ENCODE measurements at places on chromosomes 11 and 22.

GRCh38 chr22:48018346-48018745, 1255.9 kb downstream of the TBC1D22A start:
- DNase-seq, result no peak

DNA sequence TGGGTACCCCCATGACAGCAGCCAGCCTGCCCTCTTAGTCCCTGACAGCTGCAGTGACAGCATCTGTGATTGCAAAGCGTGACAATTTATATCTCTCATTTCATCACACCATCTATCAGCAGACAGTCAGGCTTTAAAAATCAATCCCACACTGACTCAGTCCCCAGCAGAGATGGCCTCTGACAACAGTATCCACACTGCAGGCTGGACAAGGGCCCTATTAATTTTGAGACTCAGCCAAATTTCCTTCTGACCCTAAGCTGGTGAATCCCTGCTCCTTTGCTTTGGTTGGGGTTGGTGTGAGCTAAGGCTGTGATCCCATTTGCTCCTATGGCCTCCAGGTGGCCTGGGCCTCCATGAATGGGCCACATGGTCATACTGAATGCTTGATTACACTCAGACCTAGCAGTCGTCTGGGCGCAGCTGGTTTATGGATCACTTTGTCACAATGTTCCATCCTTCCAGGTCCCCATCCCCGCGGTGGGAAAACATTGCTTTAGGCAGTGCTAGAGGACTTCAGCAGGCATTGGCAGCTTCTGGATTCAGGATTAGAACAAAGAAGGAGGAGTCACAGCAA, 68.2 kb upstream of the B3GAT1 start:
- no peak for DNase-seq

GRCh38 chr11:126578426-126578825, 222.9 kb downstream of the ST3GAL4 start:
- no peak for DNase-seq

GRCh38 chr22:31162015-31162765, 2.2 kb downstream of the RNF185 start:
- DNase-seq, result no peak

GRCh38 chr22:31474743-31475142, 14.9 kb downstream of the EIF4ENIF1 start:
- no peak for DNase-seq

- DNase-seq, result no peak
Measured at GRCh38 chr11:14259186-14259784, 99.7 kb downstream of the RRAS2 start.

DNA sequence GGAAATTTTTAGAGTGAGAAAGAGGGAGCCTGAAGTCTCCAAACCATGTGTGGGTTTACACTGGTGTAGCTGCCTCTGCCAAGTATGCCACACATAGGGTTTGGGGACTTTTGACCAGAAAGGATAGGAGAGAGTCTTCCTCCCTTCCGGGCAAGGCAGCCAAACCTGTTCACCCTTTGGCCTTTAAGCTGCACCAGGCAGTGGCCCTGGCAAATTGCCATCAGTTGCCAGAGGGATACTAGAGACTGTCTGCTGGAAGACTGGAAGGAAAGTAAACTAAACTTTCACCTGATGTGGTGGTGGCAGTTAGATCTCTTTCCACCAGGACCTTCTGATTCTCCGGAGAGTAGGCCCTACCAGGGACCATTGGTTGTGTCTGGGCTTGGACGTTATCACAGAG, 1263.2 kb downstream of the FAM181B start:
- no peak for DNase-seq

GRCh38 chr11:122265981-122266380, 150.0 kb upstream of the BLID start:
- DNase-seq, result no peak

DNA sequence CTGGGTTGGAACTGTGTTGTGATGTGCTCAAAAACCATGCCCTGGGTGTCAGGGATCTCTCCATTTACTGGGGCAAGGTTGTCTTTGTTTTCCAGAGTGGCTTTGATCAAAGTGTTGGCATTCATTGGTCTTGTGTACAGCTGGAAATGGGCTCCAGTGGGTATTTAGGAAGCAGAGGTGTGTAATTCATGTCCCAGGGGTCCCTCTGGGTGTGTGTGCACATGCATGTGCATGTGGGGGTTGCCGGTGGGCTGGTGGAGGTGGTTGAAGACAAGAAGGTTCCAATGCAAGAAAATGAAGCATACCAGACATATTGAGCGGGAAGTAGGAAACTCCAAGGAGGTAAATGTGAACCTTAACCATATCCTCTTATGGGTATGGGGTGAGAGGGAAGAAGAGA, 121.7 kb downstream of the ME3 start:
- no peak for DNase-seq

DNA sequence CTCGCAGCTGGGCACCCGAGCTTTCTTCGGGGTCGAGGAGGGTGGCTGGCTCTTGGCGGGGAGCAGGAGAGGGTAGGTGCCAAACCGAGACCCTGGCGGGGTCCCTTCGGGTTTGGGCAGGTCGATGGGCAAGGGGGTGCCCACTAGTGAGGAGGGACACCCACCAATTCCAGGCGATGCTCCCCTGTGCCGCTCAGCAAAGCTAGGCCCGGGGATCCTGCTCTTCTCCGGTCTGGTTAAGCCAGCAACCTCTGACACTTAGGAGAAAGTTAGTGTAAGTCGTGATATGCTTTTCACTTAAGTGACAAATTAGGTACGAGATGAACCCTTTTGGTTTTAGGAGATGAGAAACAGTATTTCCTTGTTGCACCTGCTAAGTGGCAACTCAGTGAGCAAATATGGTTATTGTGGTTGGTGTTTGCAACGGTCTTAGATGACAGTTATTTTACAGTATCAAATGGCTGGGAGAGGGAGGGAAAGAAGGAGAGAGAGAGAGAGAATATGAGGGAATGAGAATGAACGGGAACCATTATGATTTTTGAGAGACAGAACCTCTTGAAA, 565 bp downstream of the NUCB2 start:
- DNase-seq, result no peak

GRCh38 chr22:29912605-29913398, 29.8 kb downstream of the MTMR3 start:
- peak; percentile 49 for DNase-seq

- no peak for DNase-seq
Measured at GRCh38 chr11:63951779-63952536, 13.2 kb downstream of the NAA40 start.

All from spinal cord (tissue), 10 donors.